ENCODE measurements at places on chromosomes 6 and 20.

- H3K27me3 ChIP-seq, result no peaks in the 10 kb centered on the region
- no peak overlapping the region for H3K4me3 ChIP-seq
- H3K27ac ChIP-seq, result no peak overlapping the region
- no peak for DNase-seq
- no peaks in the 10 kb centered on the region for H3K36me3 ChIP-seq
Measured at GRCh38 chr6:150752409-150752808, 113.1 kb upstream of the MTHFD1L start.

GRCh38 chr20:64038224-64038564 is 2.2 kb downstream of the C20orf204 start:
- peak overlapping the region; percentile 58 for H3K4me3 ChIP-seq
- H3K36me3 ChIP-seq, result peaks cover 6% of the 10 kb centered on the region
- no peak for DNase-seq
- H3K4me1 ChIP-seq, result peaks cover 52% of the 10 kb centered on the region
- H3K27me3 ChIP-seq, result no peaks in the 10 kb centered on the region
- peak overlapping the region; percentile 69 for H3K27ac ChIP-seq

DNA sequence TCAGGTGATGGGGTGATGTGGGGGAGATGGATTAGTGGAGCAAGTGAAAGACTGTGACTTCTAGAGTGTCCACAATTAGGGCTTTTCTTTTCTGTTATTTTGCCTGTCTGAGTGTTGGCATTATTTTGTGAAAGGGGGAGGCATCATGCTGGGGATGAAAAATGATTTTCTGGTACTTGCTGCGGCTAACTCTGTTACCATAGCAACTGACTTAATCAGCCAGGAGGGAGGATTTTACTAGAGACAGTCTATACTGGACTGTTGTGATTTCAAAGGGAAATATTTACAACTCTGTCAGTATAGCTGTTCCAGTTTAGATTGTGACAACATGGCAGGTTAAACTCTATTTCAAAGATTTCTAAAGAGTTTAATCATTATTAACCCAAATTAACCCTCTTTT is 30.4 kb upstream of the MRAP2 start:
- H3K4me1 ChIP-seq, result no peaks in the 10 kb centered on the region
- H3K27me3 ChIP-seq, result no peaks in the 10 kb centered on the region

DNA sequence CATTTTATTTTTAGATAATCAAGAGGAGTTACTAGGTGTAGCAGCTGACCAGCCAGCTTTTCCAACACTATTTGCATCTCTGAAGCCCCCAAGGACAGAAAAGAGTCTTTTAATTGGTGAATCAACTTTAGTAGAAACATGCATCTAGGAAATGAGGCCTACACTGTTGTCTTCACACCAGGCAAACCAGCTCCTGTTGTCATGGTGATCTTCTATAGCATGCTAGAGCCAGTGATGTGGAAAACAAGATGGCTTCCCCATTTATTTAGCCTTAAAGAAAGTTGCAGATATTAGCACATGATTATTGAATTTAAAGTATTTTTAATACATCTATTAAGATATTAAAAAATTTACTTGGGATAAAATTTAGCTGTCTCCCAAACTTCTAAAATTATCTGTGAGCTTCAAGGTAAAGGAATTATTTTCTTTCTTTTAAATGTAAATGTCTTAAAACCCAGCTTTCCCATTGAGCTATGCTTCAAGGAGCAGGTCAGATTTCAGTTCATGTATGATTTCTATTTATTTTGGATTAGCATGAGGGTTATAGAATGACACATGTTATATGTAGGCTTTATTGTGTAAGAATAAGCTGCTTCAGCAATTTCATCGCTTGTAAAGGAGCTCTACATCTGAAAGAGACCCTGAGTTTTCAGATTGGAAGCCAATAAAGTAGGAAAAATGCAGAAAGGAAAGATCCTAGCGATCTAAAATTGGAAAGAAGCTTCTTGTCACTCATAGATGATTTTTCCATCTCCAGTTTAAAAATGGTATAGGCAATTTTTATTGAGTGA is 564.9 kb upstream of the CITED2 start:
- no peaks in the 10 kb centered on the region for H3K36me3 ChIP-seq
- DNase-seq, result no peak
- H3K27ac ChIP-seq, result no peak overlapping the region
- no peaks in the 10 kb centered on the region for H3K27me3 ChIP-seq
- H3K4me1 ChIP-seq, result peaks cover 6% of the 10 kb centered on the region

DNA sequence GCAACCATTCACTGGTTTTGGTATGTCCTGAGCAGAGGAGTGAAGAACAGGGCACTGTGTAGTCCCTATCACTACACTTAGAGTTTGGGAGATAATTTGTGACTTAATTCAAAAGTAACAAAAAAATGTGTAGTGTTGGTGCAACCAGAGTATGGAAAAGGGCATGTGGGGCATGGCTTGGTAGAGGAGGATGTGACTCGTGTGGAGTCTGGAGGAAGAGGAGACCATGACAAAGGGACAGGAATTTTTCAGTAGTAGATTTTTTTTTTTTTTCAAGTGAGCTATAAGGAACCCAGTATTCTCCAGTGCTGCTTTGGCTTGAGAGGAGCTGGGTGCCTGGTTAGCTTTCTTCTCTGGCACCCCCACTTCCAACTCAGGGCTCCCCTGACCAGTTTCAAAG is 5.1 kb downstream of the MTRES1 start:
- no peaks in the 10 kb centered on the region for H3K4me1 ChIP-seq
- no peak overlapping the region for H3K27ac ChIP-seq
- H3K27me3 ChIP-seq, result no peaks in the 10 kb centered on the region
- no peak for DNase-seq
- no peak overlapping the region for H3K4me3 ChIP-seq

- H3K4me1 ChIP-seq, result no peaks in the 10 kb centered on the region
- H3K36me3 ChIP-seq, result no peaks in the 10 kb centered on the region
Measured at GRCh38 chr6:35092362-35093117, 48.6 kb downstream of the TCP11 start.

DNA sequence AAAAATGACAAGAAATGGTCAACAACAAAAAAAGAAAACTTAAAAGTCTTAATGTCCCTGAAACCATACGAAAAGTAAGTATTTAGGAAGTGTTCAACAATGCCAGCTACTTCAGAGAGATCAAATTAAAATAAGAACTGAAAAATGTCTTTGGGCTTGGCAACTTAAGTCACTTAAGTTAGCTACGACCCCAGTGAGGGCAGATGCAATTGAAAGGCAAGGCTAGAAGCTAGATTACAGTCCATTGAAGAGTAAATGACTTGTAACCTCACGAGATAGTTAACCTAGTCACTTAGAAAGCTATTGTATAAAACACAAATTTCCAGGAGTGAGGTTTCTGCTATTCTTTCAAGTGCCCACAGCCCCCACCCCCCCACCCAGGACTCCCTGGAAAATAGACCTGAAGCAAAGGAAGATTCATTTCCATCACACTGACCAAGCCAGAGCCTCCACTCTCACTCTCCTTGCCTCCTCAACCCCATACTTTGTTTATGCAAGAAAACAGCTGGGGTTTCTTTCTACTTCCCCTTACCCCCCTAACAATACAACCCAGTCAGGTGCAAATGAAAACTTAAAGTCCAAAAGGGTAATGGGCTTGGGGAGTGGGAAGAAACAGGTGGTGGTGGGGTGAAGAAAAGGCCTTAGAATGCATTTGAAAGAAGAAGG is 14.6 kb downstream of the RTN4IP1 start:
- H3K27ac ChIP-seq, result no peak overlapping the region
- H3K4me3 ChIP-seq, result no peak overlapping the region
- no peak for DNase-seq
- H3K4me1 ChIP-seq, result peaks cover 4% of the 10 kb centered on the region

GRCh38 chr6:135300576-135300975 is 119.5 kb downstream of the MYB start:
- H3K36me3 ChIP-seq, result no peaks in the 10 kb centered on the region
- no peaks in the 10 kb centered on the region for H3K27me3 ChIP-seq
- no peaks in the 10 kb centered on the region for H3K4me1 ChIP-seq
- no peak overlapping the region for H3K4me3 ChIP-seq
- no peak overlapping the region for H3K27ac ChIP-seq

DNA sequence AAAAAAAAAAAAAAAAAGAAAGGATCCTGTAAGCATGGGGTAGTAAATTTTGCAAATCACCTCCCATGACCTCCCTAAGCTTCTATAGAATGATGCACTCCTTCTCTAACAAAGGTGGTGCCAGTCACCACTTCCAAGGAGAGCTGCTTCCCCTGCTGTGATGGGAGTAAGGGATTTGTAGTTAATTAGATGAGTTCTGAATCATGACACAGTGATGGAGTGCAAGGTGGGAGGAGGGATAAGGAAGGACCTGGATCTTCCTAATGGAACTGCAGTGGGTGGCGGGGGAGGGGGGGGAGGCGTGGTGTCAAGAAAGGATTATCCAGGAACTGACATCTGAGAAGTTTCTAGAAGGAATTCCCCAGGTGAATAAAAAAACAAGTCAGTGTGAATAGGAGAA is 47.8 kb downstream of the NRN1 start:
- H3K36me3 ChIP-seq, result no peaks in the 10 kb centered on the region
- H3K27ac ChIP-seq, result no peak overlapping the region
- DNase-seq, result no peak
- H3K27me3 ChIP-seq, result no peaks in the 10 kb centered on the region
- no peaks in the 10 kb centered on the region for H3K4me1 ChIP-seq

DNA sequence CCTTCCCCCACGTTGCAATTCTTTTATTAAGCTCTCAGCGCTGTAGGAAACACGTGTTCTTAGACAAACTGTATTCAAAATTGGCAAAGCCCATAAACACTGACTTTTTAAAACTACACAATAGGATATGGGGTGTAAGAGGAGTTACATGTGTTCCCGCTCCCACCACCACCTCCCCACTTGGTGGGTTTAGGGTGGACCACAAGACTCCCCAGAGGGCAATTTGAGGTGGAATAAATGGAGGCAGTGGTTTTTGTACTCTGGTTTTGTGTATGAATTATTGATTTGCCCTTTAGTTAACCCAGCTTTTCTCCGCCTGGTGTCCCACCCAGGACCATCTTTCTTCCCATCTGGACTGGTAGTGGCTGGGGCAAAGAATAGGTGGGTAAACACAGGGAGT is 3.7 kb downstream of the UQCC2 start:
- peaks cover 28% of the 10 kb centered on the region for H3K4me1 ChIP-seq
- H3K4me3 ChIP-seq, result no peak overlapping the region
- no peak overlapping the region for H3K27ac ChIP-seq
- H3K27me3 ChIP-seq, result no peaks in the 10 kb centered on the region

- H3K27me3 ChIP-seq, result no peaks in the 10 kb centered on the region
- no peaks in the 10 kb centered on the region for H3K36me3 ChIP-seq
- H3K27ac ChIP-seq, result no peak overlapping the region
- no peak overlapping the region for H3K4me3 ChIP-seq
- no peak for DNase-seq
Measured at GRCh38 chr20:12936524-12936923, 72.2 kb upstream of the SPTLC3 start.

- DNase-seq, result no peak
- H3K4me1 ChIP-seq, result peaks cover 23% of the 10 kb centered on the region
- peak within 1 kb of the TSS; percentile 100 for H3K4me3 ChIP-seq
- no peaks in the 10 kb centered on the region for H3K36me3 ChIP-seq
- H3K27me3 ChIP-seq, result no peaks in the 10 kb centered on the region
Measured at GRCh38 chr6:72621291-72622093, at the start of gene KCNQ5. TSS of gene KCNQ5 (plus strand) at chr6:72622064.

DNA sequence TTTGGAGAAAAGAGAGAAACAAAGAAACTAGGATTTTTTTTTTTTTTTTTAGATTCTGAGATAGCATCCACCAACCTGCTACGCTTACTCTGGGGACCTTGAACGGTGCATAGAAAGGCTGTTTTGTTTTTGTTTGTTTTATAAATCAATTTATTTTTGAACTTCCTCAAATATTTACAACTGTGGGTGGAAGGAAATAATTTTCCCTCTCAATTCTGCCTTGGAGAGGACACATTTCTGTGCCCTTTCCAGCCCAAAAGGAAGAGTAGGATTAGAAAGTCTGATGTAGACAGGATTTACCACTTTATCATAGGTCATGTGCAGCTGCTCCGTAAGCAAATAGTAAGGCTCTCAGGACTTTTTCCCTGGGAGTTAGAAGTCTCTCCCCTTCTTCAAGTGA is 190.5 kb downstream of the NKAIN2 start:
- no peaks in the 10 kb centered on the region for H3K27me3 ChIP-seq
- no peak for DNase-seq
- no peak overlapping the region for H3K4me3 ChIP-seq
- H3K4me1 ChIP-seq, result no peaks in the 10 kb centered on the region
